ENCODE measurements at places on chromosomes 5 and 9. TPM values are rescaled to one million over a fixed set of nuclear protein-coding genes. Genes with fewer than 3 reads are reported as not detected.
A peak's percentile ranks its signal among the peaks of the same experiment; 100 is the strongest.

The FCN2 gene
- not detected for polyA plus RNA-seq

The SLC36A2 gene
- polyA plus RNA-seq = 0.26 TPM

The OTULINL gene
- 7.3 TPM for polyA plus RNA-seq

- peak; percentile 5 for DNase-seq
Observed at GRCh38 chr9:111481885-111482636, 2.1 kb downstream of the ECPAS start.

GRCh38 chr5:139543423-139543991, 17.6 kb upstream of the UBE2D2 start:
- peak; percentile 33 for DNase-seq

Data from muscle of arm (tissue), 14 donors.